Muscle of leg (tissue), 16 donors: ENCODE measurements at places on chromosomes 13 and 19. TPM values are rescaled to one million over a fixed set of nuclear protein-coding genes. Genes with fewer than 3 reads are reported as not detected.

- H3K4me1 ChIP-seq = peaks cover 7% of the 10 kb centered on the region
- peak; percentile 66 for DNase-seq
- H3K27ac ChIP-seq = no peak overlapping the region
- peaks cover 3% of the 10 kb centered on the region for H3K27me3 ChIP-seq
- H3K4me3 ChIP-seq = no peak overlapping the region
Measured at GRCh38 chr19:55206664-55207500, 2.4 kb downstream of the PTPRH start.

GRCh38 chr19:41988947-41989346, 5.1 kb downstream of the ATP1A3 start:
- no peak overlapping the region for H3K4me3 ChIP-seq
- no peak overlapping the region for H3K27ac ChIP-seq
- H3K36me3 ChIP-seq = no peaks in the 10 kb centered on the region
- H3K4me1 ChIP-seq = peaks cover 6% of the 10 kb centered on the region

DNA sequence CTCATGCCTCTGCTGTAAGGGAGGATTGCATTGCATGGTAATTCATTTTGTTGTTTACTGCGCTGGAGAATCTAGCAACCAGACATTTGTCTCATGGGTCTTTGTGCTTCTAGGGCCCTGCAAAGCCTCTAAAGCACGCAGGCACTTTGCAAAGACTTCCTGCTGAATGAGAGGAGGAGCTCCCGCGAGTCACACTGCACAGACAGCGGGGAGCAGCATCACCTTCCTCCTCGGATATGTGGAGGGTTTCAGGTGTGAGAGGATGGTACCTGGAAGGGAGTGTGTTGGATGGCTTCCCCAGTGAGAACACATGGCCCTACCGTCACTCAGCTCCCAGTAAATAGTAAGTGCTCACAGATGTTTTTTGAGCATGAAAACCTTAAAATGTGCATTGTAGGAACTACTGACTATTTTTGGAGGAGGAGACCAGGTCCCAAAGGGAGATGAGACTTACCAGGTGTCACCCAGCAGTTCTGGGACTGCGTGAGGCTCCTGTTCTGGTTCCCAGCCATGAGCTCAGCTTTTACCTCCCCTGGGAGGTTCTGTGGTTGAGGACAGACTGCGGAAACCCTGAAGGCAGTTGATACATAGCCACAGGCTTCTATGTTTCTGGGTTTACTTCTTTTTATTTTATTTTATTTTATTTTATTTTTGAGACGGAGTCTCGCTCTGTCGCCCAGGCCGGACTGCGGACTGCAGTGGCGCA, 278.0 kb downstream of the FGF9 start:
- no peaks in the 10 kb centered on the region for H3K4me1 ChIP-seq
- H3K4me3 ChIP-seq = no peak overlapping the region
- H3K36me3 ChIP-seq = no peaks in the 10 kb centered on the region
- DNase-seq = peak; percentile 33

DNA sequence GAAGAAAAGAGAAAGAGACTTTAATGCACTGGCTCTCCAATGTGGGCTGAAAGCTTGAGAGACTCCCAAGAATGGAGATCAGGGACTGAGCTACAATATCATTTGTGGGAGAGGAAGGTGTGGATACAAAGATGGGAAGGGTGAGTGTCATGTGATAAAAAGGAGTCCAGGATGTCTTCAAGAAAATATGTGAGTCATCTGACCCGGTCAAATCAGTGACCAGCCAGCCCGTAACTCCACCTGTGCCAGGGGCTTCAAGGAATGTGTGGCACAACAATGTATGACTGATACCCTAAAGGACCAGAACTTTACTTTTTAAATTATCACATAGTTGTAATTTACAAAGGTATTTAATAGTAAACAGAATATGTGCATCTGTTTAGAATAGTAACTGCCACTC, 97.2 kb downstream of the DOCK9 start:
- H3K4me1 ChIP-seq = peaks cover 18% of the 10 kb centered on the region
- DNase-seq = no peak
- no peaks in the 10 kb centered on the region for H3K27me3 ChIP-seq
- H3K27ac ChIP-seq = no peak overlapping the region
- no peak overlapping the region for H3K4me3 ChIP-seq

DNA sequence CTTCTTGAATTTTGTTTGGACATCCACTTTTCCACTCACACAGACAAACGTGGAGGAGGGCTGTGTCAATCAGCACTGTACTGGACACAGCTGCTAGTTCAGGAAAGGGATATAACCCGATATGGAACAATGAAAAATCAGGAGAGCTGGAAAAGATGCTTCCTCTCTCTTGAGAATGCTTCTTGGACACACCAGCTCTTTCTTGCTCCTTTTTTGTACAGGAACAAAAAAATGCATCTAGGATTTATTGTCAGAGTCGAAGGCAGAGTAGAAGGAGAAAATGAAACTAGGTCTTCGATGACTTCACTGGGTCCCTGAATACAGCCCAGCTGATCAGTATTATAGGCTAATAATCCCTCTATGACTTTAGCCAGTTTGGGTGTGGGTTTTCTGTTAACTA, 62.2 kb downstream of the PEG3 start:
- no peaks in the 10 kb centered on the region for H3K4me1 ChIP-seq
- no peak overlapping the region for H3K4me3 ChIP-seq
- peaks cover 15% of the 10 kb centered on the region for H3K36me3 ChIP-seq
- no peaks in the 10 kb centered on the region for H3K27me3 ChIP-seq

GRCh38 chr19:54096617-54097106, 3.9 kb downstream of the OSCAR start:
- no peak for DNase-seq
- H3K36me3 ChIP-seq = no peaks in the 10 kb centered on the region
- H3K4me1 ChIP-seq = peaks cover 6% of the 10 kb centered on the region
- H3K27me3 ChIP-seq = peaks cover 33% of the 10 kb centered on the region
- H3K27ac ChIP-seq = no peak overlapping the region
- no peak overlapping the region for H3K4me3 ChIP-seq

DNA sequence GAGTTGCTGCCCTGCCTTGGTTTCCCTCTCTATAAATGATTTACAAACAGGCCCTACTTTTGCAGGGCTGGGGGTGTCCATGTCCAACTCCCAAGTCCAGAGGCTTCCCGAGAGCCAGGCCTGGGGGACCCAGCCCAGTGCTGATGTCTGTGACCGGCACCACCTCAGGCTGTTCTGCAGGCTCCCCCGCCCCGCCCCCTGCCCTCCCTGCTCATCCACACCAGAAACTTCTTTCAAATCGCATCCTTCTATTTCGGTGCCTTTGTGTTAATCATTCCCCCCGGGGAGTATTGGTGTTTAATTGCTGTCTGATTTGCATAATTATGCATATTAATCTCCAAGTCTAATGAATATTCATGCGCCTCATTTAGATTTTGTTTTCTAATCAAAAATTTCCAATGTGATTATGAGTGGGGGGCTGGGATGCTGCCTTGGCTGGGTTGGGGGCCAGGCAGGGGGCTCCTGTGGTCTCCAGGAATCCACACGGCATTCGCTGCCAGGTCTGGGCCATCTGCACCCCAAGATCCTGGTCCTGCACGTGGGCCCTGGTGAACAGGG, 19.1 kb downstream of the TCF3 start:
- no peaks in the 10 kb centered on the region for H3K27me3 ChIP-seq
- H3K4me1 ChIP-seq = no peaks in the 10 kb centered on the region
- H3K36me3 ChIP-seq = peaks cover 89% of the 10 kb centered on the region
- H3K4me3 ChIP-seq = no peak overlapping the region

DNA sequence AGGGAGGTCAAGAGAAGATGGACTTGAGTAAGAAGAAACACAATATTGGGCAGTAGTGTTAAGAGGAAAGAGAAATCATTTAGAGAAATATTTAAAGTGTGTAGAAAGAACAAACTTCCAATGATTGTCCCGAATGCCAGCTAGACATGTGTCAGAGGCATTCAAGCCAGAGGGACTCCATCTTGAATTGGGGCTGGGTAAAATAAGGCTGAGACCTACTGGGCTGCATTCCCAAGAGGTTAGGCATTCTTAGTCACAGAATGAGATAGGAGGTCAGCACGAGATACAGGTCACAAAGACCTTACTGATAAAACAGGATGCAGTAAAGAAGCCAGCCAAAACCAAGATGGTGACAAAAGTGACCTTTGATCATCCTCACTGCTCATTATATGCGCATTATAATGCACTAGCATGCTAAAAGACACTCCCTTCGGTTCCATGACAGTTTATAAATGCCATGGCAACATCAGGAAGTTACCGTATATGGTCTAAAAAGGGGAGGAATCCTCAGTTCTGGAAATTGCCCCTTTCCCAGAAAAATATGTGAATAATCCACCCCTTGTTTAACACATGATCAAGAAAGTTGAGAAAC, 127.0 kb upstream of the IPO5 start:
- no peak for DNase-seq
- H3K36me3 ChIP-seq = no peaks in the 10 kb centered on the region
- no peaks in the 10 kb centered on the region for H3K4me1 ChIP-seq
- H3K27me3 ChIP-seq = no peaks in the 10 kb centered on the region

Gene GRIN2D
- total RNA-seq = 0.58 TPM

Gene ZNF737
- 14.1 TPM for total RNA-seq

Gene CEACAM20
- total RNA-seq = not detected

Gene CD37
- 1.1 TPM for total RNA-seq

Gene ZNF527
- total RNA-seq = 7.6 TPM
